ENCODE measurements at places on chromosomes 12 and 14. TPM values are rescaled to one million over a fixed set of nuclear protein-coding genes. Genes with fewer than 3 reads are reported as not detected.

- no peak overlapping the region for H3K27ac ChIP-seq
- H3K4me1 ChIP-seq, result no peaks in the 10 kb centered on the region
- no peak overlapping the region for H3K4me3 ChIP-seq
- H3K36me3 ChIP-seq, result no peaks in the 10 kb centered on the region
- DNase-seq, result no peak
- peaks cover 12% of the 10 kb centered on the region for H3K27me3 ChIP-seq
These were observed 4.2 kb downstream of the OR10G3 start for GRCh38 chr14:21575661-21576060.

DNA sequence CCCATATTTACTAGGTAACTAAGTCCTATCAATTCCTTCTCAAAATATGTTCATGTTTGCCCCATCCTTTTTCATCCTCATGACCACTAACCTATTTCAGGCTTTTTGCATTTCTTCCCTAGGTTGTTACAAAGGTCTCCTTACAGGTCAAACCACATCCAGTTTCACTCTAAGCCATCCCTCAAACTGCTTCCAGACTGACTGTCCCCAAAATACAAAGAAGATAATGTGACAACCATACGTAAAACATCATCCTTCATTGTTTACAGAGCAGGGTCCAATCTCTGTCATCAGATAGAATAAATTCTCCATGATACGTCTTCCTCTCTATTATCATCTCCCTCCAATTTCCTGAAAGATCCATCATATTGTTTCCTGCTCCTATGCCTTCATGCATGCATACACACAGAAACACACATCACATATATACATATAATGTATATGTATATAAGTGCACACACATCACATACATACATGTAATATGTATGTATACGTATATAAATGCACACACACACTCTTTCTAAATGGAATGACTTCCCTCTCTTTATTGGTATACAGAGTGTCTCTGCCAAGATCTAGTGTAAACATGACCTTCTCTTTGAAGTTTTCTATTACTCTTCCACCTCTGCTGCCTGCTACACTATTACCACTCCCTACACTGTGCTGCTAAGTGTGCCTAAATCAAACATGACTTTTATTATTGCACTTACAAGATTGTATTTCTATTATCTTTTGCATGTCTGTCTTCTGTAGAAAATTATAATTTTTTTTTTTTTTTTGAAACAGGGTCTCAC is 30.7 kb upstream of the EPS8 start:
- peaks cover 2% of the 10 kb centered on the region for H3K27me3 ChIP-seq
- no peaks in the 10 kb centered on the region for H3K36me3 ChIP-seq
- H3K27ac ChIP-seq, result no peak overlapping the region
- H3K4me3 ChIP-seq, result no peak overlapping the region
- no peaks in the 10 kb centered on the region for H3K4me1 ChIP-seq

GRCh38 chr14:72433511-72433910 is 460.4 kb downstream of the DPF3 start:
- no peaks in the 10 kb centered on the region for H3K36me3 ChIP-seq
- H3K4me3 ChIP-seq, result no peak overlapping the region
- DNase-seq, result no peak
- peaks cover 6% of the 10 kb centered on the region for H3K27me3 ChIP-seq

- H3K27ac ChIP-seq, result no peak within 1 kb of the TSS
- peak within 1 kb of the TSS; percentile 79 for H3K4me3 ChIP-seq
- H3K36me3 ChIP-seq, result no peaks in the 10 kb centered on the region
- DNase-seq, result no peak
These were observed at the start of gene TBX3 for GRCh38 chr12:114684098-114684869. TBX3 (minus strand) TSS chr12:114684175; CDS start chr12:114683200, 975 bp downstream.

DNA sequence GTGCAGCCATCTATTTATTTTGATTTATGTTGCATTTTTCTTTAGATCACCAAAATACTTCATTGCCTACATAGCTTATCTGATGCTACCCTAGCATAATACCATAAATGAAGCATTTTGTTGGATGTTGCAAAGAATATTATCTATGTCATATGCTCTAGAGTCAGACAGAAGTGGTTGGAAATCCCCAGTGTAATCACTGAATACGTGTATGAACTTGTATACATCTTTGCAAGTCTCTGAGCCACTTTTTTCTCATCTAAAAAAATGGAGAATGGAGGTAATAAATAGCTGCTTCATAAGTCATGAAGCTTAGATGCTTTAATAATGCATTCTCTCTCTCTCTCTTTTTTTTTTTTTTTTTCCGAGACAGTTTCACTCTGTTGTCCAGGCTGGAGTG is 18.5 kb downstream of the EVL start:
- no peak for DNase-seq
- H3K27me3 ChIP-seq, result no peaks in the 10 kb centered on the region
- peaks cover 77% of the 10 kb centered on the region for H3K36me3 ChIP-seq

GRCh38 chr12:100857971-100858370 is 63.4 kb downstream of the ANO4 start:
- H3K27me3 ChIP-seq, result peaks cover 4% of the 10 kb centered on the region
- no peak for DNase-seq
- no peak overlapping the region for H3K4me3 ChIP-seq

DNA sequence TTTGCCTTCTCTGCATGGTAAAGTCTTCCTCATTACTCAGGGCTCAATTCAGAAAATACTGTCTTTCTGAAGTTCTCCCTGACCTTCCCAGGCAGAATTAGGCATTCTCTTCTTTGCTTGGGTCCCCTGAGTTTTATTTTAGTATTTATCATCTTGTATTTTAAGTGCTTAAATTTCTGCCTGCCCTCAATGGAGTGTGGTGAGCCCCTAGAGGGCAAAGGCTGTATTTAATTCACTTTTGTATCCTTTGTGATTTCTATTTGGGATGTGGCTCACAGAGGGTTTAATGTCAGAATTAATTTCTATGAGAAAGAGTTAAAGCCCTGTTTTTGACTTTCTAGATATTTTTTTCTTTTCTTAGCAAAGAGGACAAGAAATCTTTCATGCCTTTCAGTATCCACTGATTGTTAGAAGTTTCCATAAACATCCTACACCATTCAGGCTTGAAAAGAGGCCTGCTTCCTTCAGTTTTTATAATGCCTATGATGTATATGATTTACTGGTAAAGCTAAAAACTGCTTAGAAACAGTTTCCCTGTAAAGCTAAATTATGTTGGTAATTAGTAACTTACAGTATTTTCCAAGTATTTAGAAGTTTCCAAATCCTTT is 55.6 kb upstream of the PTPRB start:
- H3K27me3 ChIP-seq, result no peaks in the 10 kb centered on the region
- H3K4me3 ChIP-seq, result no peak overlapping the region
- no peak for DNase-seq
- H3K4me1 ChIP-seq, result no peaks in the 10 kb centered on the region
- no peaks in the 10 kb centered on the region for H3K36me3 ChIP-seq
- no peak overlapping the region for H3K27ac ChIP-seq

GRCh38 chr14:35786856-35787255 is 22.2 kb downstream of the RALGAPA1 start:
- H3K27me3 ChIP-seq, result no peaks in the 10 kb centered on the region
- H3K4me1 ChIP-seq, result no peaks in the 10 kb centered on the region
- DNase-seq, result no peak
- H3K36me3 ChIP-seq, result peaks cover 21% of the 10 kb centered on the region
- H3K4me3 ChIP-seq, result no peak overlapping the region
- no peak overlapping the region for H3K27ac ChIP-seq

The GON7 gene
- total RNA-seq, result 11.3 TPM

The VDR gene
- 0.86 TPM for total RNA-seq

The TSPAN19 gene
- total RNA-seq, result not detected
